ENCODE measurements at places on chromosomes 7 and 10. TPM values are rescaled to one million over a fixed set of nuclear protein-coding genes. Genes with fewer than 3 reads are reported as not detected.

Gene ZDHHC6
- 18.9 TPM for total RNA-seq

Gene FAM13C
- 10.2 TPM for total RNA-seq

Gene C10orf95
- not detected for total RNA-seq

Gene DPYSL4
- 7.9 TPM for total RNA-seq

Gene UNCX
- total RNA-seq: not detected

Gene RADIL
- 1.3 TPM for total RNA-seq

Gene CALCR
- not detected for total RNA-seq

Gene GRID2IP
- not detected for total RNA-seq

Gene MOGAT3
- total RNA-seq: not detected

Gene GDF2
- not detected for total RNA-seq

Gene DGKB
- not detected for total RNA-seq

Gene SLC13A1
- not detected for total RNA-seq

Gene SPDYE2B
- not detected for total RNA-seq

Gene HOXA6
- 2.3 TPM for total RNA-seq

Gene POU6F2
- total RNA-seq: not detected

Gene GPR158
- under 0.01 TPM for total RNA-seq

Gene SPDYE5
- total RNA-seq: not detected

Gene GIMAP8
- 102 TPM for total RNA-seq

Gene HOXA11
- total RNA-seq: 0.31 TPM

Gene PNLIP
- total RNA-seq: not detected

Gene VSTM4
- 0.25 TPM for total RNA-seq

Gene CLCN1
- not detected for total RNA-seq

Gene IDI2
- not detected for total RNA-seq

Gene DMBT1
- total RNA-seq: not detected

Gene SLC18A3
- not detected for total RNA-seq

Gene CC2D2B
- not detected for total RNA-seq

Gene RBM28
- total RNA-seq: 27.9 TPM

Gene GNGT1
- not detected for total RNA-seq

Gene CUBN
- total RNA-seq: 14.9 TPM

Gene NKX1-2
- total RNA-seq: not detected

Gene TMEM139
- not detected for total RNA-seq

Gene LRRN3
- under 0.01 TPM for total RNA-seq

Gene ZNF735
- not detected for total RNA-seq

Gene CRYGN
- total RNA-seq: not detected

Gene SPACDR
- total RNA-seq: 0.32 TPM

Gene NOD1
- total RNA-seq: 21.0 TPM

Gene PGAM2
- not detected for total RNA-seq

Gene FOXI2
- not detected for total RNA-seq

Gene COL28A1
- total RNA-seq: under 0.01 TPM

Gene ELFN1
- 0.57 TPM for total RNA-seq

Gene RELN
- 899 TPM for total RNA-seq

Gene CH25H
- total RNA-seq: 0.65 TPM

Data from bladder microvascular endothelial cell (primary cell).